Left renal cortex interstitium (tissue), 4 donors: ENCODE measurements at places on chromosomes 2 and 18. TPM values are rescaled to one million over a fixed set of nuclear protein-coding genes. Genes with fewer than 3 reads are reported as not detected.

GAL3ST2 gene
- polyA plus RNA-seq, result 0.21 TPM

DNA sequence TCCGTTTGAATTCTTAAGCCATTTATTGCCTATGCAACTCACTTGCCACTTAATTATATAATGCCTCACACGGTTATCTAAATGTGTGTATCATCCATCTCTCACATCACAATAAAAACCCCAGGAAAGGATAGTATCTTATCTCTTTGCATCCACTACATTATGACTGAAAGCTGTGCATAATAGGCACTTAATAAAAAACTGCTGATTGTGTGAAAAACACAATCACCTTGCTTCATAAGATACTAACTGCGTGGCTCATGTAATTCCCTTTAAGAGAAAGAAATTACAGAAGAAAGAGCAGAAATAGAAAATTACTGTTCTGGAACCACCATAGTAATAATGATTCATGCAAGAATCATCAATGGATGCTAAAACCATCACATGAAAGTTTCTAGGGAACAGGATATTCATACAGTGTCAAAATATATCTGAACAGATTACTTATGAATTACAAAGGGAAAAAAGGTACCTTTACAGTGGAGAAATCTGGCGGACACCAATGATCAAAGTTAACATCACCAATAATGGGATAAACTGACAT is 29.3 kb downstream of the CUL3 start:
- no peak for DNase-seq

DNA sequence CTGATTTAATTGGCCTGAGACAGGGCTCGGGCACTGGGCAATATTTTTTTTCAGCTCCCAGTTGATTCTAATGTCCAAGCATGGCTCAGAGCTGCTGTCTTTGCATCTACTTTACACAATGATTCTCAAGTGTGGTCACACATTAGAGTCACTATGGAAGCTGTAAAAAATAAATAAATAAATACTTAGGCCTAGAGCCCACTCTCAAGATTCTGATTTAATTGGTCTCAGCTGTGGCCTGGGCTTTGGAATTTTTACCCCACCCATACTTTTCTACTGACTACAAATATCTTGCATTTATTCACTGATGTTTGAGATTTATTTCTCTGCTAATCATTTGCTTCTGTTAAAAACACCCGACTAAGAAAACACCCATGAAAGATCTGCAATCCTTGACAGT is 145.7 kb upstream of the SRD5A2 start:
- no peak for DNase-seq

TLX2 gene
- polyA plus RNA-seq, result not detected

TFCP2L1 gene
- polyA plus RNA-seq, result 57.8 TPM

NMUR1 gene
- polyA plus RNA-seq, result 0.78 TPM

DNA sequence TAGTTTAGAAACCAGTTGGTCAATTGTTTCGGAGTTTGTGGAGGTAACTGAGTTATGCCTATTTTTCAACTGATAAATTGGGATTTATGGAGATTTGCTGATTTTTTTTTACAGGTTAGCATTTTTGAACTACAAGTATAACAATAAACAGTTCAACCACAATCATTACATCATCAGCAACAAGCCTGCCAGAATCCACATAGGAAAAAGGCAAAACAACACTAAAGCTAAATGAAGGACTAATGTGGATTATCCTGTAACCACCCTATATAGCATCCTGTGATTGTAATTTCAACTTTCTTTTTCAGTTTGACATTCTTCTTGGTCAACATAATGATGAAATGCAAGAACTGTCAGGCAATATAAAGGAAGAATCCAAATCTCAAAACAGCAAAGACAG is 76.5 kb downstream of the CCDC102B start:
- no peak for DNase-seq

DNA sequence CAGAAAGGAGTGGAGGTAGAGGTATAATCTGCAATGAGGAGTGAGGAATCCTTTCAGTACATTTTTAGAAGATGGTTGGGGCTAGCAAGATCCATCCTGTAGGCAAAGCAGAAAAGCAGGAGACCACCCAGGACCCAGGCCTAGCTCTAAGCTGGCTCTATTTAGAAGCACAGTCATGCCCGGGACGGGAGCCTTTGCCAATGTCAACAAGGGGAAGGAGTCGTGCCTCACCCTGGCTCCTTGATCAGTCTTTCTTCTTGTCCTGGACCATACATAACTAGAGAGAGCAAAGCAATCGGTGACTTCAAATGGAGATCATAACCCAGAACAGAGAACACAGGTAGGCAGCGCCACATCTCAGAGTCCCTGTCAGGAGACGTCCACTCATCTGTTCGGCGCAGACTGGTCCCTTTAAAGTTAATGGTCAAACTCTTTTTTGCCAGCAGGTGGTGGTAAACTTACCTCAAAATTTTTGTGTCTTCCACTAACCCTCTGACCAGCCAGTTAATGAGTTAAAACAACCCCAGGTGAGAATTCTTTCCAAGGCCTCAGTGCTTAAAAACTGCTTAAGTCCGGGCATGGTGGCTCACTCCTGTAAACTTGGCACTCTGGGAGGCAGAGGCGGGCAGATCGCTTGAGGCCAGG is 8.0 kb downstream of the MC5R start:
- no peak for DNase-seq

- DNase-seq, result no peak
Observed at GRCh38 chr18:22452226-22452668, 34.5 kb upstream of the CTAGE1 start.

DNA sequence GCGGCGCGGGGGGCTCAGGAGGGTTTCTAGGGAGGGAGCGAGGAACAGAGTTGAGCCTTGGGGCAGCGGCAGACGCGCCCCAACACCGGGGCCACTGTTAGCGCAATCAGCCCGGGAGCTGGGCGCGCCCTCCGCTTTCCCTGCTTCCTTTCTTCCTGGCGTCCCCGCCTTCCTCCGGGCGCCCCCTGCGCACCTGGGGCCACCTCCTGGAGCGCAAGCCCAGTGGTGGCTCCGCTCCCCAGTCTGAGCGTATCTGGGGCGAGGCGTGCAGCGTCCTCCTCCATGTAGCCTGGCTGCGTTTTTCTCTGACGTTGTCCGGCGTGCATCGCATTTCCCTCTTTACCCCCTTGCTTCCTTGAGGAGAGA is 5.2 kb downstream of the PROC start:
- DNase-seq, result no peak

- DNase-seq, result no peak
Observed at GRCh38 chr2:218482651-218483050, 63.7 kb downstream of the VIL1 start.

DNA sequence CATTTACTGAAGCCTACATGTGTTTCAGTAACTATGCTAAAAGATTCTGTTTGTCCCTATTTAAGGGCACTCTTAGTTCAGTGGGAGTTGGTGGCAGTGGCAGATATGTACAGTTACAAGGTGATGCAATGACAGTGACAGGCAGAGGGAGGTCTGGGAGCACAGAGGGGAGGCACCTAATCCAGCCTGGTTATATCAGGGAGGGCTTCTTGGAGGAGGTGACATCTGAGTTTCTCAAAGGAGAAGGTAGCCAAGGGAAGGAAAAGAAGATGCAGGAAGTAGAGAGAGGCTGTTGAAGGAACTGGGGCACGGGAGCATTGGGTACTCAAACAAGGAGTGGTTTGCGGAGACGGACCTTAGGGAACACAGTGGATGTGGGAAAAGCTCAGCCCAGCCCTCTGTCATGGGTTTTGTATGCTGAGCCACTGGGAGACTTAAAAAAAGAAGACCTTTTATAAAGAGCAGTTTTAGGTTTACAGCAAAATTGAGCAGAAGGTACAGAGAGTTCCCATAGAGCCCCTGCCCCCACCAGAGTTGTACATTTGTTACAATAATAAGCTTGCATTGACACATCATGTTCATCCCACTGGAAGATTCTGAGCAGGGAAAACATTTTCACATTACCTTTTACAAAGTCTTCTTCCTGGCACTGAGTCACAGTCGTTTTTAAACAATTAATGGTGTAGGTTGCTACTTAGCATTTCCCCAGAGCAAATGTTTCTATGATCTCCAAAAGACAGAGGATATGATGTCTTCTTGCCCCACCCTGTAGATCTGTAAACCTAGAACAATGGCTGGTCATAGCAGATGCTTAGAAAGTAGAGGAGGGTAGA is 83.0 kb upstream of the TAF1B start:
- DNase-seq, result no peak

GRCh38 chr2:12032398-12032797 is 286.0 kb downstream of the LPIN1 start:
- no peak for DNase-seq

IL36G gene
- polyA plus RNA-seq, result not detected
